ENCODE measurements at places on chromosomes 11 and 22.
A peak's percentile ranks its signal among the peaks of the same experiment; 100 is the strongest.

DNA sequence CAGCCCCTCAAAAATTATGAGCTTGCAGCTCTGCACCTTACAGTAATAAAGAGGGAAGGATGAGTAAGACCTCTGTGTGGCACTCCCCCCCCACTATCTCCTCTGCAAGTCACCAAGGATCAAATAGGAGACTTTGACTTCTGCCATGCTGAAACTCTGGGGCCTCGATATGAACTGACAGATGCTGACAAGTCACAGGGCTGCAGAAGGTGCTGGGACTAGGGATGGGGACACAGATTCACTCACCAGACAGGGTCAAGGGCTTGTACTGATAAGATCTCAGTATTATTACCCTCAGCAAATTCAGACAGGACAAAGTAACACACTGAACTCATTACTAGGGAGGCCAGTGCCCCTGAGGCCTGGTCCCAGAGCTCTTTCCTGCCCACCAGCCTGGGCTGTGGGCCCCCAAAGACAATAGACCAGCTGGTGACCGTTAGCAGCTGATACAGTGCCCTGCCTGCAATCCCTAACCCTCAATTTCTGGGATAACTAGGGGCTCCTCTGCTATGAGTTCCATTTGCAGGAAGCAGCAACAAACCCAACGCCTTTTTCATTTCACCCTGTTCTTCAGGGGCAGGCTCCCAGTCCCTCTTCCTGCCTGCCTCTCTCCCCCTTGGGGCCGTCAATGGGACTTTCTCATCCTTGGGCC is 20.1 kb downstream of the TMPRSS13 start:
- no peak for DNase-seq

DNA sequence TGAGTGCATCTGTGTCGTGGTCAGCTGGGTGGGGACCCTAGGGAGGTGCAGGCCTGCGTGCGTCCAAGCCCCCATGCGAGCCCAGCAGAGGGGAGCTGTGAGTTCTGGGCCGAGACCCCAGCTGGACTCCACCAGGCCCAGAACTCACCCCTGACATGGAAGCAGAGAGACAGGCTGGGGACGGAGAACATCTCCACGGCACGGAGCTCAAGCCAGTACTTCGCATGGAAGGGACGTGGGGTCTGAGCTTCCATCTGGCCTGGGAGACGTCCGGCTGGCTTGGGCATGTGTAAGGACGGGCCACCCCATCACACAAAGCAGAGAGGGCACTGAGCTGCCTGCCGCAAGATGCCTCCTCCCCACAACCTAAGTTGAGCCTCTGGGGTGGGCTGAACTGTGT is 422.4 kb downstream of the CTTN start:
- no peak for DNase-seq

DNA sequence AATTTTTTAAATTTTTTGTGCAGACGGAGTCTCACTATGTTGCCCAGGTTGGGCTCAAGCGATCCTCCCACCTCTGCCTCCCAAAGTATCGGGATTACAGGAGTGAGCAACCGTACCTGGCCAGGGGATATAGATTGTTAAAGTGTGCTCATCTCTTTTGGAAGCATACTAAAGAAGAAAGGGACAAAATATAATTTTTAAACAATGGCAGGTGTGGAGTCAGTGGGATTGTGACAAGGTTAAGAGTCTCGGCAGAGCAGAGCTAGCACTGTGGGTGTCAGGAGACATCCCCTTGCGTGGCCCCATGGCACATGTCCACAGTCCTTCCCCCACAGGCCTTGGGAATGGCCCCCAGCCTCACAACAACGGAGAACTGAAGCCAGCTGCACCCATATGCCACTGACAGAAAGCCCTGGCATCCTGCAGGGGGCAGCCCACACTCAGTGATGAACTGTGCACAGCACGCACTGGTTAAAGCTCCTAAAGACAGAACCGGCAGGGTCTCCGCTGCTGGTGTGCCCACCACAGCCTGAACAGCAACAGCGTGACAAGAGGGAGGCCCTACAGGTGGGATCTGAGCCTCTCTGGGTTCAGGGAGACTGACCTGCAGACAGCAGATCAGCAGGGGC is 29.9 kb downstream of the SERPIND1 start:
- no peak for DNase-seq

DNA sequence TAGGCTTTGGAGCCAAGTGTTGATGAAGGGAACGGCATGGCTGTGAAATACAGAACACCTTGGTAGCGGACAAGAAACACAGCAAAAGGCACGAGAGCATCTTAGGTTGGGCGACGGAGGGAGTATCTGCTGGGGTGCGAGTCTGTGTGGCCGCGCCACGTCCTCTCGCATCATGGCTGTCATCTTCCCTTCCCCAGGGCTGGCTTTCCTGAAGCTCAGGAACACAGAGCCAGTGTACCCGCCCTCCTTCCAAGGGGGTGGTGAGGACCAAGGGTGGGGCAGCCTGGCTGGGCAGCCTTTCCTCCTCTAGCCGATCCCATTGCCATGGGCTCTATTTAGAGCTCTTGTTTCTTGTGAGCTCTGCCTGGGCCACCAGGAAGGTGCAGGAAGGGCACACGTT is 154.4 kb downstream of the FEZ1 start:
- DNase-seq = no peak

DNA sequence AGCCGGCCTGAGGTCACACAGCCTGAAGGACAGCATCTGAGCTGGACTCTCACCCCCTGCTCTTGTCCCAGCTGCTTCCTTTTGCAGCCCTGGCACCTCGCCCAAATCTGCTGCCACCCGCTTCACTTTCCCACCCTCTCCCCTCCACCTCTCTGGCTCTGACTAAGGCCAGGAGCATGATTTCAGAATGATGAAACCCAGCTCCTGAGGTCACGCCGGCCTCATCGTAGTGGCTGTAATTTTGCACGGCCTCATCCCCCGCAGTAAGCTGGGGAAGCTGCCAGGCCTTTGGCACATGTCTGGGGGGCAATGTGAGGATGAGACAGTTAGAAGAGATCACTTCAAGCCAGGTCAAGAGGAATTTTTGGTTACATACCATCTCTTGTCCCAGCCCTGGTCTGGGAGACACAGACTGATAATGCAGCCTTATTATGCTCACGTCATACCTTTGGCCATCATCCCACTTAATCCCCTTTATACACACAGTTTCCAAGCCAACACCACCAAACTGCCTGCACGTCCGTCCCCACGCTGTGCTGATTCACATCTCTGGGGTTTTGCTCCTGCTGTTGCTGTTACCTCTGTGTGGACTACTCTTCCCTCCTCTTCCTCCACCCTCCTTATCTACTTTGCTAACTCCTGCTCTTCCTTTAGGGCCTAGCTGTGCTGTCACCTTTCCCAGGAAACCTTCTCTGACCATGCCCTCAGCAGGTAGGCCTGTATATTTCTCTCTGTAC is 58.1 kb downstream of the CHRDL2 start:
- peak; percentile 76 for DNase-seq

DNA sequence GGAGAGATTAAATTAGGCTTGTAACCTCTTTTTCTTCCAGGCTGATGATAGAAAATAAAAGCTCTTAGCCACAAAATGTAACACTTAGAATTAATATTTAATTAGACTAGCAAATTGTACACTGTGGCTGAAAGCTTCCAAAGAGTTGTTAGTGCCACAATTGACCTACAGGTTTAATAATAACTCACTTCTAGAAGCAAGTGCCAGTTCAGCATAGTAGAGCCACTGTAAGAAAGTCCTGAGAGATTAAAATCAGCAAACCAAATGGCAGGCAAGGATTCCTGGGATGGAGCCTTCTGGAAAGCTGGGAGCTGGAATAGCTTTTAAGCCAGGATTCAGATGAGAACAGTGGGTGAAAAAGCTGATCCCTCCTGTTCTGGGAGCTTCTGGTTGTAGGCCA is 131.0 kb downstream of the ELP4 start:
- DNase-seq = no peak

- no peak for DNase-seq
These were observed 104.8 kb downstream of the RPL27A start for GRCh38 chr11:8787372-8787771.

GRCh38 chr11:92765965-92766371 is 203.5 kb upstream of the MTNR1B start:
- DNase-seq = peak; percentile 6

GRCh38 chr11:97614606-97615005 is 1224.8 kb downstream of the JRKL start:
- no peak for DNase-seq

- no peak for DNase-seq
These were observed 9.2 kb upstream of the APOL5 start for GRCh38 chr22:35708453-35708852.

DNA sequence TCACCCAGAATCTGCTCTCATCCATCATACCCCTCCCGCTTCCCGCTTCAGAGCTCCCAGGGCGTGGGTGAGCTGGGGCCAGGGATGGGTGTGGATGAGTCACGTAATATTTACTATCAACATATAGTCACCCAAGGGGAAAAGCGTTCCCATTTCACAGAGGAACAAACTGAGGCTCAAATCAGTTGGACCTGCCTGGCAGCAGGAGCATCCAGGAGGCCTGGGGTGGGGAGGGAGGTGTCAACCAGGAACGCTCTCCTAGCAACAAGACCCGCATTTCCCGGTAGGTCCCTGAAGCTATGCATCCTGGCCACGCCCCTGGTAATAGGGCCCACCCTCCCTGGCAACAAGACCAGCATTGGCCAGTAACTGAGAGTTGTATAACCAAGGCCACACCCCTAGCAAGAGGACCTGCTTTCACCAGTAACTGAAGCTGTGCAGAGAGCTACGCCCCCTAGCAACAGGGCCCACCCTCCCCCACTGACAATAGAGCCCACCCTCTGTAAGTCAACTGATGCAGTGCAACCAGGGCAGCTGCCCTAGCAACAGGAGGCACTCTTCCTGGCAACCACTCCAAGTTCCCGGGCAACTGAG is 32.7 kb upstream of the TXNRD2 start:
- DNase-seq = peak; percentile 38

DNA sequence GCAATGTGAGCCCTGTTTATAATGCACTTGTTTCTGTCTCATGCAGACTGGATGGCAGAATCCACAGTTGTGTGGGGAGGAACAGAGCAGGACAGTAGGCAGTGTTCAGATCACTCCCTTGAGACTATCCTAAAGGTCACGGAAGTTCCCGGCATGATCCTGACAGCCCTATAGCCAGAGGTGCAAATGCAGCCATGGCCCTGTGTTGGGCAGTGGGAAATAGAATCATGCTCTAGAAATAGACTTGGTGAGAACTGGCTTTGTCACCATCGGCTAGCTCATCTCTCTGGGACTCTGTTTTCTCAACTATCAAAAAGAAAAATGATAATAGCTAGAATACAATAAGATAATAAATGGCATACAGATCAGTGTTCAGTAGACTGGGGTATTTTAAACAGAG is 123.2 kb downstream of the FEZ1 start:
- DNase-seq = no peak

GRCh38 chr11:85699957-85700741 is 14.2 kb upstream of the CCDC89 start:
- DNase-seq = no peak

GRCh38 chr11:73243093-73243485 is 25.0 kb downstream of the P2RY2 start:
- DNase-seq = no peak
